Cerebellar nuclear complex (tissue), 1 donor: ENCODE measurements at places on chromosomes 3 and 15.

GRCh38 chr15:92130244-92130643 is 263.4 kb upstream of the ST8SIA2 start:
- no peak for DNase-seq

GRCh38 chr3:116264546-116265319 is 180.6 kb downstream of the LSAMP start:
- no peak for DNase-seq

DNA sequence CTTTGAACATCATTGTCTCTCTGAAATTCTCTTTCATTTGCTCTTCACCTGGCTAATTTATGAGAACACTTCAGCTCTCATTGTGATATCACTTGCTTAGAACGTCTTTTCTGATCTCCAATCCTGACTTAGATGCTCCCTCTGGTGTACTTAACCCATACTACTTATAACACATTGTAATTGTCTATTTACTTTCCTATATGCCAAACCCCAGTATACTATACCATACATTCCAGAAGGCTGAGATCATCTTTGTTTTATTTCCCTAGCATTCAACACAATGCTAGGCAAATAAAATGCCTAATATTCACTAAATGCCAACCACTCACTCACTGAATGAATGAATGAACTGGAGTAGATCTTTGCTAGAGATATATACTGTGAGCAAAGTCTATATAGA is 27.0 kb upstream of the PEX5L start:
- DNase-seq, result no peak

- DNase-seq, result no peak
Measured at GRCh38 chr15:94335616-94336015, 104.3 kb downstream of the MCTP2 start.

GRCh38 chr3:190772831-190773230 is 89.7 kb downstream of the GMNC start:
- no peak for DNase-seq

DNA sequence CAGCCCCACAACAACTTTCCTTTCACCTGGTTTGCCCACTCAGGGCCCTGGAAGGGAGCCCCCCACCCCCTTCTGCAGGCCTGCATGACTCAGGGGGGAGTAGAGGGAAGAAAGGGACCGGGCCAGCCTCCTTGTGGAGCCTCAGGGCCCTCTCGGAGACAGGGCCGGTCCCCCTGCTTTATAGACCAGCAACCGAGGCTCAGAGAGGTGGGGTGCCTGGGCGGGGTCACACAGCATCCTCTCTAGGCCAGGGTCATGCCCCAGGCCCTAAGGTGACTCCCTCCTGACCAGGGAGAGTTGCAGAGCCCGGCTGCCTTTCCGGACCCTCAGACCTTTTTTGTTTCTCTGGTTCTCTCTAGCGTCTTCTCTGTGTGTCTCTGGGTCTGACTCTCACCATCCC is 211.3 kb downstream of the TBC1D2B start:
- DNase-seq, result no peak

DNA sequence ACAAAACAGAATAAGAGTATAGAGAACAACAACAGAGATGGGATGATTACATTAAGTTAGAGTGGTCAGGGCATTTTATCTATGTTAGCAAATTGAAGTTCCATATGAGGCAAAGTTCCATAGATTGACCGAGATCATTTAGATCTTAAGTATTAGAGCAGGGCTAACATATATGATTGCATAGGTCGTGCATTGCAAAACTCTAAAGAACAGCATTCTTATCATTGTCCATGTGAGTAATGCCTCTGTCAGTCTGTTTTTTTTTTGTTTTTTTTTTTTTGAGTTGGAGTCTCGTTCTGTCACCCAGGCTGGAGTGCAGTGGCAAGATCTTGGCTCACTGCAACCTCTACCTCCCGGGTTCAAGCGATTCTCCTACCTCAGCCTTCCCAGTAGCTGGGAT is 341.7 kb upstream of the KCNH8 start:
- DNase-seq, result no peak

GRCh38 chr15:41895491-41895890 is 1.6 kb upstream of the SPTBN5 start:
- DNase-seq, result no peak

DNA sequence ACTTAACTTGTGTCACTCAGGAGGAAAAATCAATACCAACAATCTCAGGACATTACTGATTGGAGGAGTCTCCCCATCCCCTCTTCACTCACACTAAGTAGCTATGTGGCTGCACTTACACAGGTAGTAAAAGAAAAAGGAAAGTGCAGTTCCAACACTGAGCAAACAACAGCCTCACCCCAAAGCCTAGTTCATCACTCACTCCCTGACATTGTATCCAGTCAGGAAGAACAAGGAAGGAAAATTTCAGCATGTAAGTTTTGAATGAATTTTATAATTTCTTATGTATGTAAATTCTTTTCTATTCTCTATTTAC is 273.4 kb downstream of the IGSF11 start:
- DNase-seq, result no peak

DNA sequence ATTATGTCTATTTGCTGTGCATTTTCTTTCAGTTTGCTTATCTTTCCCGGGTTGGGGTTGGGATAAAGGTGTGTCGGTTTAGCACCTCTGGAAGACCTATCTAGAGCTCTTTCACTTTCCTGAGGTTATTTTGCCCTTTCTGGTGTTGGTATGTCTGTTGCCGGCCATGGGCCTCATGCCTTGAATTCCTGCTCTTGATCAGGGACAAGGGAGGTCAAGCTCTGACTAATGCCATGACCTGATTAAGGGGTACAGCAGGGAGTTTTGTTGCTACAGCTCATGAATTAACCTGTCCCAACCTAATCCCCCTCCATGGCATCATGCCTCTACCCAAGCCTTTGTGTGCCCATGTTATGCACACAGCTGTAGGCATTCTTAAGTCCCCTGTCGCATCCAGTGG is 70.5 kb upstream of the GOLGA6B start:
- DNase-seq, result no peak

GRCh38 chr15:69215314-69216035 is 55.0 kb downstream of the GLCE start:
- DNase-seq, result no peak

- no peak for DNase-seq
Measured at GRCh38 chr3:179286331-179286730, 35.4 kb upstream of the KCNMB3 start.

GRCh38 chr15:56086566-56086965 is 93.2 kb upstream of the NEDD4 start:
- no peak for DNase-seq

DNA sequence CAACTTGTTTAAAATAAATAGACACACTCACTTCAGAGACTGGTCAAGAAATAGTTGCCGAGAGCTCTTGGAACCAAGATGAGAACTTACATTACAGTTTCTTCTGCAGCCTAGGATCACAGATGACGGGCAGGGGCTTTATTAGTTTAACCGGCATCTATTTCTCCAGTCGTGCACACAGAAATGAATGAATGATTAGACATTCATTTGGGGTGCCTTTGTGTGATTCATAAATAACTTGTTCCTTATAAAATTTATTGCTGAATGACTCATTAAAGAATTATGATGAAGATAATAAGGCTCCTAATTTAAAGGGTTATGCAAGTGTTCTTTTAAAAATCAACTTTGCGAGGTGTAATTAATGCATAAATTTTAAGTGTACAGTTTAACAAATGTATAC is 20.8 kb downstream of the NFKBIZ start:
- DNase-seq, result no peak

GRCh38 chr3:124258057-124258500 is 266.2 kb upstream of the ROPN1 start:
- no peak for DNase-seq

DNA sequence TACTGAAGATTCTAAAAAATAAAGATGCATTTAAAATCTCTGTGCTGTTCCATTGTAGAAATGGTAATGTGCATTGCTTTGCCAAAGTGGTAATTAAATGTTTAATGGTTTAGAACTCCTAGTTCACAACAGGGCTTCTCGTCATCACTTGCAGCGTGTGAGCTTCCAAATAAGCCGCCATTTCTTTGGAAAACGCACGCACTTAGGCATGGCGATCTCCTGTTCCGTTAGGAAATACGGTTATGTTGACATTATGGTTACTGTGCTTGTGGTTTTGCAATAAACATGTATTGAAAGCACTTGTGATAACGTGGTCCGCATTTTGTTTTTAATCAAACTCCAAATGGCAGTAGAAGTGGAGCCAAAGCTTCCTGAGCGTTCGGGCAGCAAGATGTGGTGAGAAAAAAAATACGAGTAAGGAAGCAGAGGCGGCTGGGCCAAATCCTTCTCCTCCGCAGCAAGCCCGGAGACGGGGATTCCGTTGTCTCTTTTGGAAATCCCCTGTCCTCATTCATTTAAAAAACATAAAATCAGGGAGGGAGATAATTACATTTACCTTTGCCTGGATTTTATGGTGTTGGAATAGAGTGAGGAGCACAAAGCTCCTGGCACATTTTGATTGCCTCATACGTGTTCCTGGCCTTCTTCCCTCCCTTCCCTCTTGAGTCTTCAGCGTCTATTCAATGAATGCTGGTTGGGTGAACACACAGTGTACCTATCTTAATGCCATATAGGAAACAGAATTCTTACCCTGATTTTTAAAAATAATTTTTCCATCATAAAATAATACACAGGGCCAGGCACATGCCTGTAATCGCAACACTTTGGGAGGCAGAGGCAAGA is 97.5 kb downstream of the SLC49A4 start:
- no peak for DNase-seq

DNA sequence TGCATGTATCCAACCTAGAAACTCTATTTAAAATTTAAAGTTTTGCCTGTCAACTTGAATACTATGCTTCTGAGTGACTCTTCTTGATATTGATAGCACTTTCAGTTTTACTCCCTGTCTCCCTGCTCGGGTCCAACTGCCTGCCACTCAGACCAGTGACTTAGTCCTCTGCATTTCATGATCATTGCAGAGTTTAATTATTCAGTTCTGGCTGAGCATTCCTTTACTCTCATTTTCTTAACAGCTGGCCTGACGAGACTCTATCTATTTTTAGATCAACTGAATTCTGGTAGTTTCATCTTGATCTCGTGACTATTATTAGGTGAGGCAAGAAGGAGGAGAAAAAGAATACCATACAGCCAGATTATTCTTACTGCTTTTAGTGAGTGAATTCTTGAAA is 617.4 kb downstream of the SI start:
- DNase-seq, result no peak

- no peak for DNase-seq
Measured at GRCh38 chr15:38300395-38300794, 47.8 kb downstream of the SPRED1 start.

DNA sequence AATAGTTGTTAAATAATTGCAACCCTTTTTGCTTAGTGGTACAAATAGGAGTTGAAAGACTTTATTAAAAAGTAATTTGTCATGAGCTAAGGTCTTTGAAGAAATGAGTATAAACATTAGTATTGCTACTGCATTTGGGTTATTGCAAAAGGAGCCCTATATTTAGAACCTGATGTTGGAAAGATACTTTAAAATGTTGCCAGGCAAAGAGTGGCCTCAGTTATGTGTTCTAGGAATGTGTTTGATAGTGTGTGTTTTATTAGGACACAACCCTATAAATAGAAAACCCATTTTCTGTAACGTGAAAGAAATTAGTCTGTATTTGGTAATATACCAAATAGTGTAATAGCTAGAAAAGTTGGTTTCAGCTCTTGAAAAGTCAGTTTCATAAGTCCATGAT is 10.7 kb downstream of the VPS8 start:
- DNase-seq, result no peak

DNA sequence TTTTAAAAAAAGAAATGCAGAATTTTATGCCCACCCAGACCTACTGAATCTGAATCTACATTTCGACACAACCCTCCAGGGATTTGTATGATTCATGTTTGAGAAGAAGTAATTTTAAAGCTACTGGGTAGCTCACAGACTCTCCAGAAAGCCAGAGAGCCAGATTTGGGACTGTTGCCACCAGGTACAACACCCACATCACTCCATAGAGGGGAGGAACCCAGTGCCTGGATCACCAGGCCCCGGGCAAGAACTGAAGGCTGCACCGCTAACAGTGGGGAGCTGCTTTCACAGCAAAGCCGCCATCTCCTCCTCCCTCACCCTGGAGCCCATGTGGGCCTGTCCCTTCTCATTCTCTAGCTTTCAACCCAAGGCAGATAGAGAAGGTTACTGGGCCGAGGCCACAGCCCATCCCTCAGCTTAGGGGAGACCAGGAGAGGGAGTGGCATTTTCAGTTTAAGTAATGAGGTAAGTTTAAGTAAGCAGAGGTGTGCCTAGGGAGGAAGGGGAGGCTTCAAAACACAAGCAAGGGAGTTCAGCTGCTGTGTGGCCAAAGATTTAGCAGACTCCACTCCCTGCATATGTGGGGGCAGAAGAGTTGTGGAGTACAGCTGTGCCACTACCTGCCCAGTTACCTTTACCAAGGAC is 109.8 kb downstream of the IL12A start:
- no peak for DNase-seq

DNA sequence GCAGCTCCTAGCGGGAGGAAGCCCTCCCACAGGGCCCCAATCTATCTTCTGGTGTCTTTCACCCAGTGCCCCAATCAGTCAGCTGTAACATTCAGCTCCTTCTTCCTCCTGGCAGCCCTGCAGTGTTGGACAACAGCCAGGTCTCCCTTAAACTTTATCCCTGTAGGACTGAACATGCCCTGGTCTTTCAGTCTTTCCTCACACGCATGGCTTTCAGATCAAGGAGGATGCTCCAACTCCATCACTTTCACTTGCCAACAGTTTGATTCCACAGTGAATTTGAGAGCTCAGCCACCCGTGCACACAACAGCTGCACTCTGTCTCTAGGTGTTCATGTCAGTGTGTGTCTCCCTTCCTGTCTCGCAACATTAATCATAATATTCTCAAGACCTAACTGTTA is 28.5 kb upstream of the LRRC34 start:
- no peak for DNase-seq

GRCh38 chr3:134423153-134423552 is 48.9 kb upstream of the AMOTL2 start:
- no peak for DNase-seq

DNA sequence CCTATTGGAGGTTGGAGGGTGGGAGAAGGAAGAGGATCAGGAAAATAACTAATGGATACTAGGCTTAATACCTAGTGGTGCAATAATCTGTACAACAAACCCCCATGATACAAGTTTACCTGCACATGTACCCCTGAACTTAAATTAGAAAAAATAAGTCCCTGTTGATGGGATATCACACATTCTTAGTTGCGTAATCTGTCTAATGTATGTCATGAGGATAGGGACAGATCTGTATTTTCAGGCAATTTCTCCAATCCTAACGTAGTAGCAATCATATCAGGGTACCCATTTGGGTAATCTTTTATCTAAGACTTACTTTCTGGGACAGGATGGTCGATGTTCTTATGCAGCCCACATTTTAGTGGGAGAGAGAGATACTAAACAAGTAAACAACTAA is 239.1 kb upstream of the AZI2 start:
- no peak for DNase-seq

GRCh38 chr3:119295816-119296726 is 1.9 kb downstream of the ARHGAP31 start:
- no peak for DNase-seq

DNA sequence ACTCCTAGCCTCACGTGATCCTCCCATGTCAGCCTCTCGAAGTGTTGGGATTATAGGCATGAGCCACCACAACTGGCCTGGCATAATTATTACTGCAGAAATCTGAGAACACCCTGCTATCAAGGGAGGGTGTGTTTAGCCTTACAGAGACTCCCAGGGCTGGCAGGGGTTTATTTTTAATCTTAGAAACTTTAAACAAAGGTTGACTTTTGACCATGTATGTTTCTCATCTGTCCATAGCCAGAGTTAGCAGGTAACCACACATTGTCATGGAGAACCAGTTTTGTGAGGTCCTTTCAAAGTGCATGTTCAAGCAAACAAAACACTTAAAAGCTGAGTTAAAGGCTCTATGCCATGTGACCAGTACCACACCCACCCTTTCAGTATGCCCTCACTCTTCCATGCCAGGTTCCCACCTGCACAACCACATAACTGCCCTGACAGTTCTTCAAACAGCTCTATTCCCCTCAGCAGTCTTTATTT is 11.1 kb downstream of the SIAH2 start:
- DNase-seq, result no peak
